Esophagus muscularis mucosa (tissue), 4 donors: ENCODE measurements at places on chromosomes 13 and 19. TPM values are rescaled to one million over a fixed set of nuclear protein-coding genes. Genes with fewer than 3 reads are reported as not detected.

DNA sequence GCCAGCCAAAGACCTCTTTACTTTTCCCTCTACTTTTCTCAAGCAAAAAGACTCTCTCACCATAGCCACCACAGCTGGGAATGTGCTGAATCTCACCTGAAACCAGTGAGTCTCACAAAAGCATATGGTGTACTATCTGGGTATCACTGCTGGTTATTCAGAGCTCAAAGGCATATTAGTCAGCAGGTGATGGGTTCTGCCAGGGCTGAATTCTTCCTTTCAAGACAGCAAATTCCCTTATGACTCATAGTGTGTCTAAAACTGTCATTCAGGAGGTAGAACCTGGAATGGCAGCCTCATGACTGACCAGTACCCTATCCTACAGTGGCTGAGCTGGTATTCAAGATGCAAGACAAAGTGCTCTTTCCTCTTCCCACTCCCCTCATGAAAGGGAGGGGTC is 2859.1 kb downstream of the PCDH9 start:
- no peak for DNase-seq

DNA sequence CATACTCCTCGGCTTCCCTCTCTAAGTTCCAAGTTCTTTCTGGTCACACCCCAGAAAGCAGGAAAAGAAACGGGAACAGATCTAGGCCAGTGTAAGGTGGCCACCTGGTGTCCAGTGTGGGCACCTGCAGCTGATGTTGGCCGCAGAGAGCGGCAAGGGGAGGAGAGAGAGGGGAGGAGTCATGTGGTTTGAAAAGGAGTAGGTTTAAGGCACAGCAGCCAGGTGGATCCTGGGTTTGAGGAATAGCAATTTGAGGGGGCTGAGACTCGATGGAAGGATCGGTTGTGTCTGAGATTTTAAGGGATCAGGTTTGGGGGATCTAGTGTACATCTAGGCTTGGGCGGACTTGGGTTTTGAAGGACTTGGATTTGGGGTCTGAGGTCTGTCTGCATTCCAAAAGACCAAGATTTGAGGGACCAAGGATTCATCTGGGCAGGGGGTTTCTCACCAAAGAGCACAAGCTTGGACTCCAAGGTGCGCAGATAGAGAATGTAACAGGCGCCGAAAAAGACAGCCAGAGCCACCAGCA is 1.2 kb downstream of the RABAC1 start:
- no peak for DNase-seq

GRCh38 chr19:6055013-6055795 is 55.1 kb downstream of the RFX2 start:
- DNase-seq: peak; percentile 53

PKN1 gene
- 211 TPM for total RNA-seq

- DNase-seq: no peak
Measured at GRCh38 chr19:29145756-29146155, 67.2 kb downstream of the UQCRFS1 start.

LGALS7 gene
- total RNA-seq: not detected

DNA sequence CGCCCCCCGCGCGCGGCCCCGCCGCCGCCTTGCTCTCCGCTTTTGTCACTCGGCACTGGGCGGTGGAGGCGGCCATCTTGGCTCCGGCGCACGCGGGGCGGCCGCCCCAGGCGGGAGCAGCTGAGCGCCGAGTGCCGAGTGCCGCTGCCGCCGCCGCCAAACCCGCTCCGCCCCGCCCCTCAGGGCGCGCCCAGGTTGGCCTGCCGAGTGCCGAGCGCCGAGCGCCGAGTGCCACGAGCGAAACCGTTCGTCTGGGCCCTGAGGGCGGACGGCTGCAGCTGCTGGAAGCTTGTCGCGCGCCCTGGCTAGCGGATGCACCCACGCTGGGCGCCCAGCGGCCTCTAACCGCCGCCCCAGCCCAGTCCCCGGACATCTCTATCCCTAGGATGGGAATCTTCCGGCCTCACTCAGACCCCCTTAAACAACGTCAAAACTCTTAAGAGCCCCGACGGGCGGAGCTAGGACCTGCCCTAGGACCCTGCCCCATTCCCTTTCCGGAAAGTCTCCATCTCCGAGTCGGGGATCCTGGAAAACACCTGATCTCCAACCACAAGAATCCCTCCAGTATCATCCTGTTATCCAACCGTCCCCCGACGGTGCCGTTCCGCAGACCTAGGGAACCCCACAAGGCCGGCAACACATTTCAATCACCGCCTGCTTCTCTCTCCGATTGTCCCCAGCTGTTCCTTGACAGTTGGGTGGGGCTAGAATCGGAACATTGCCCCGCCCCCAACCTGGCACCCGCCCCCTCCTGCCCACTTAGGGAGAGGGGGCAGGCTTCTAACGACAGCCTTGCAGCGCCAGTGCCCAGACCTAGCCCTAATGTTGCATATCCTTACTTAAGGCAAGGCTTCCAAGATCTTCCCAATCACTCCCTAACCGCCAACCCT is 14.1 kb upstream of the AKAP8L start:
- no peak for DNase-seq

GRCh38 chr19:51689751-51690453 is 3.2 kb upstream of the SPACA6 start:
- DNase-seq: peak; percentile 90

- DNase-seq: no peak
Measured at GRCh38 chr13:76976490-76976889, 15.4 kb upstream of the CLN5 start.

CYP4F12 gene
- total RNA-seq: 3.6 TPM

GRCh38 chr19:13053761-13054625 is 48.7 kb downstream of the LYL1 start:
- peak; percentile 95 for DNase-seq

DNA sequence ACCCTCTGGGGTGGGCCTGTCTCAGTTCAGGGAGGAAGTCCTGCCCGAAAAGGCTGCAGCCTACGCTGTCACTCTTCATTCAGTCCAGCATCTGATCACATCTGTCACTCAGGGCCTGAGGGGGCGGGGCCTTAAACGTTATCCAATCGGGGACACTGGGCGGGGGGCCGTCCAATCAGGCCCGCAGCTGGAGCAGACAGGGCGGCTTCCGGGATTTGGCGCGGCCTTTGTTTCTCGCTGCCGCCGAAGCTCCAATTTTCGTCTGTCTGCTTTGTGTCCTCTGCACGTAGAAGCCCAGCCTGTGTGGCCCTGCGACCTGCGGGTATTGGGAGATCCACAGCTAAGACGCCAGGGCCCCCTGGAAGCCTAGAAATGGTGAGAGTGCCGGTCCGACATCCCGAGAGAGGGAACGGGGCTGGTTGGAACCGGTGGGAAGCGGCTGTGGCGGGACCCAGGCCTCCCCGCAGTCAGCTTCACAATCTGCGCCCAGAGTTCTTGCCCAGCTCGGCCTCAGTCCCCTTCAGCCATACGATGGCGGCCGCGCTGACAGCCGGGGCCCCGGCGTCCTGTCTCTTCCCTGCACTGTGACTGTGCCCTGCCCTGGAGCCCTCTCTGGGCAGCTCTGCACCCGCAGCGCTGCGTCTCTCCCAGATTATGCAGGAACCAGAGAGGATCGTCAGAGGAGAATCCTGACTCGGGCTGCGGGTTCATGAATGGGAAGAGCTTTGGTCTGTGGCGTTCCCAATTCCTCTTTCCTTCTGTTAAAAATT is at the start of gene ZNF730:
Gene ZNF730, plus strand, starts transcription at position 224 of the 770 bp plus-strand sequence. Its CDS starts 149 bp downstream, at position 373.
- no peak for DNase-seq

DNA sequence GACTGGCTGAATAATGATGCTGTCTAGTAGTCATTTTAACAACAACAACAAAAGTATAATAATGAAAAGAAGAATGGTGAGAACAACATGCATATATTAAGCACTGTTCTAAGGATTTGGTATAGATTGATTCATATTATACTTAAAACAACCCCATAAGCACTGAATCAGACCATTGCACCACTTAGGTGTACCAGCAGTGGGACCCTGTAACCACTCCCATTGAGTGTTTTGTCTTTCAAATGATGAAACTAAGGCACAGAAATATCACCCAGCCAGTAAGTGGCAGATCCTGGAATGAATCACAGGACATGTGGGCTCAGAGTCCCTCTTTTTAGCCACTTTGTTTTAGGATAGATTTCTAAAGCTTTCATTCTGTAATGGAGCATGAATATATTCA is 14.9 kb upstream of the TNFSF11 start:
- no peak for DNase-seq

- DNase-seq: no peak
Measured at GRCh38 chr13:75764251-75764925, 128.3 kb downstream of the LMO7 start.

GRCh38 chr13:98890186-98890585 is 87.7 kb downstream of the DOCK9 start:
- DNase-seq: no peak

ZNF493 gene
- 14.9 TPM for total RNA-seq

CERS1 gene
- total RNA-seq: 1.0 TPM

GRCh38 chr19:54606891-54607784 is 13.7 kb downstream of the LILRA1 start:
- peak; percentile 88 for DNase-seq

ONECUT3 gene
- not detected for total RNA-seq

DNA sequence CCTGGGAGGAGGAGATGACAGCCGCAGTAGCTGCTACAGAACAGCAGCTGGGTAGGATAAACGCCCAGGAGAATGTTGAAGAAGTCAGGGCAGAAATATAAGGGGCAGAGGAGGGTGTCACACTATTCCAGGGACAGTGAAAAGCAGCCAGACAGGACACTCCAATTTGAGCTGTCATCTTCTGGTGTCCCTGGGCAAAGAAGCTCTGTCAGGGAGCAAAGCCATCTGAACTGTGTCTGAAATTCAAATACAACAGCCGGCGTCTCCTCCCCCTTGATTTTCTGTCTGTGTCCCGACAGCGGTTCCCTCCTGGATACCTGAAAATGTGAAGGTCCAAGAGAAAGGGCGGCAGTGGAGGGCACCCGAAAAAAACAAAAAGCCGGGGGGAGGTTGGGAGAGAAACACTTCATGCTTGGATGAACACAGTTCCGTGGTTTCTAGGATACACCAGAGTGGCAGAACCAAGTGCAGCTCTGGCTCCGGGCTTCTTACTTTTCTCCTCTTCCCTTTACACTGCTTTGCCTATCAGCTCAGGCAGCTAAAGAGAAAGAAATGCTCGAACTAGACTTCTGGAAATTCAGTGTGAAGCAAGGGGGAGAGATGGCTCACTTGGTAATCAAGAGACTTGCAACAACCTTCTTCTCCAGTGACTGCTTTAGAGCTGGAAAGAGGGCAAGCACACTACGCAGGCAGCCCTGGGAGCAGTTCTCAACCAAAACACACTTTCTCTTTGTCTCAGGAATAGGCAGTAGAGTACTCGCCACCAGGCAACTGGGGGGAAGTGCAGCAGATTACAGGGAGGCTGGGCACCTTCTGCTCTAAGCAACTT is 465.6 kb downstream of the ITGBL1 start:
- DNase-seq: no peak

ZNF358 gene
- 168 TPM for total RNA-seq

GRCh38 chr13:97515643-97516042 is 81.7 kb downstream of the RAP2A start:
- no peak for DNase-seq

DNA sequence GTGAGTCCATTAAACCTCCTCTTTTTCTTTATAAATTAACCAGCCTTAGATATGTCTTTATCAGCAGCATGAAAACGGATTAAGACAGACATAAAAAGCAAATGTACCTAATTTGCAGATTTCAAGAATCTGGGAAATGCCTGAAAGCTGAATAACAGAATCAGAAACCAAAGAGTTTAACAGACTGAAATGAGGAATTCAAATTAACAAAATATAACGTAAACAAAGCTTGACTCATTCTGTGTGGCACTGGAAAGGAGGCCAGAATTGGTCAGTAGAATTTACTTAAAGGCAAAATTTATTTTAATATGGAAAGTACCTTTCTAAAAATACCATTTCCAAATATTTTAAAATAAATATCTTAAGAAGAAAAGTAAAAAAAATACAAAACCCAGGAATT is 540.6 kb upstream of the HTR2A start:
- no peak for DNase-seq

DNA sequence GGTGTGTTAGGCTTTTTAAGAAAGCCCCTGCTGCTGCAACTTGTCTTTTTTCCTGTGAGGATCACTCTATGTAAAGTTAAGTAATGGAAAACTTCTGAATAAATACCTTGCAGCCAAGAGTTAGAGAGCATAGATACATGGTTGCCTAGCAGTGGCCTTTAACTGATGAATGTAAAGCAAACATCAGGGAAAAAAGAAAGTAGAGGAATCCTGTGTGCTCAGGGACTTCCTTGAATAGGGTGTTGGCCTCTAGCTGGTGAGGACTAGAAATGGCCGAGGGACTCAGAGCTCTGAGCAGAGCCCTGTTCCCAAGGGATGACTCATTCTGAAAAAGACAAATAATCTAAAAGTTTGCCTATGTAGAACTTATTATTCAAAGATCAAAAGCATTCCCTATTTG is 135.7 kb downstream of the MIPEP start:
- no peak for DNase-seq
